ENCODE measurements at places on chromosomes 2 and 18.

DNA sequence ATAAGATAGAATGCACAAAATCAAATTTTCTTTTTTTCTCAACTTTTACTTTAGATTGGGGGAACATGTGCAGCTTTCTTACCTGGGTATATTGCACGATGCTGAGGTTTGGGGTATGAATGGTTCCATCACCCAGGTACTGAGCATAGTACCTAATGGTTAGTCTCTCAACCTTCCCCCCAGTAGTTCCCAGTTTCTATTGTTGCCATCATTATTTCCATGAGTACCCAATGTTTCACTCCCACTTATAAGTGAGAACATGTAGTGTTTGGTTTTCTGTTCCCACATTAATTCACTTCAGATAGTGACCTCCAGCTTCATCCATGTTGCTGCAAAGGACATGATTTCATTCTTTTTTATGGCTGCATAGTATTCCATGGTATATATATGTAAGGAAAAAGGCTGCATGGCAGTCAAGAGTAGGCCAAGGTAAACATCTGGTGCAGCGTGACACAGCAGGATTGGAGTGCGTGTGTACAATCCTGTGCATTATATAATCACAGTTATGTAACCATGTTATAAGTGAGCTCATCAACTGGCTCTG is 10.5 kb upstream of the C2orf42 start:
- DNase-seq: no peak

- DNase-seq: no peak
Measured at GRCh38 chr18:67540559-67540958, 24.0 kb upstream of the DSEL start.

DNA sequence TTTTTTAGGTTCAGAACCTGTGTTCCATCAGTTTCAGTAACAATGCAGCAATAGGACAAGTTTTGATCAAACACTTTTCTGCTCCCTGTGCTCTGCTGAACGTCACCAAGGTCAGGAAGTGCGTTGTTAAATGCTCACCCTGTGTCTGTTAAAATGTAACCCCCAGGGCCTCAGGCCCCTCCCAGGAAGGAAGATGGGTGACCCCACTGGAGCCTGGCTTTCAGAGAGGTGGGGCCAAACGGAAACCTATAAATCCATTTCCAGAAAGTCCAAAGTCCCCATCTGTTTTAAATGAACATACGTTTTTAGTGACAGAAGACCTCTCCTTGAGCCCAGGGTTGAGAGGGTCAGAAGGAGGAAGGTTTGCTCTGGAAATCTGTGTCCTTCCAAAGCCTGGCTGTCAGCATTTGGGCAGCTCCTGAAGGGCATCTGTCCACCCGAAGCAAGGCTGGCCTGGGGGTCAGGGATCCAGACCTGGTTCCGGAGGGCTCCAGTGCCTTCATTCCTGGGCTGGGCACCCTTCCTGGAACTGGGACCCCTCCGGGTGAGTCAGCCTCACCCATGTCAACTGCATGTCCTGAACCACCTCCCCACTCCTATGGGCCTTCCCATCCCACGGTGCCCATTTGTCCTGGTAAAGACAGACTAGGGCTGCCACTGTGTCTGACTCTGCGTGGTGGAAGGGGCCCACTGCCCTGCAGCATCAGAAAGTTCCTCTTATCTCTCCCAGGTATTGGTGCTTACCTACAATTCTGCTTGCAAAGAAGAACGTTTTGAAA is 117.4 kb upstream of the COPS8 start:
- DNase-seq: no peak

GRCh38 chr2:43029186-43029585 is 197.2 kb downstream of the ZFP36L2 start:
- DNase-seq: no peak

DNA sequence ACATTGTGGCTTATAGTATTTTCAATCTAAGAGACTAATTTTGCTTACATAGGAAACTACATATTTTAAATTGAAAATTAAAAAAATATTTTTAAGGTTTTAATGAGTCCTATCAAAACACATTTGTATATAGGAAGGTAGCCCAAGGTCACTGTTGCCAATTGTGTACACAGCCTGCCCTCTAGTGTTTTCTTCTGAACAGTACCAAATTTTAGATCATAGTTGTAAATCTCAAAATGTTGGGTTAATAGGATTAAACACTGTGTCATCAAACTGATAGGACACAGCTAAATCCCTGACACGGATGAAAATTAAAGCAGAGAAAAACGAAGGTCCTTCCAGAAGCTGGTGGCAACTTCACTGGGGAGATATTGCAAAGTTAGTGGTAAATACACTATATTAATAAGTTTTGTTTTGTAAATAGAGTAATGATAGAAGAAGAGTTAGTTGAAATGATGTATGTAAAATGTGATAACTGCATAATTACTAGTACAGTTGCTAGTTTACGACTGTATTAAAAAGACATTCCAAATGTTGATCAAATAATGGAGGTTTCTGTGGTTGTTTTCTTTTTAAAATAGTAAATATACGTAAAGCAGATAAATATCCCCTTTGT is 19.7 kb downstream of the CLUL1 start:
- peak; percentile 14 for DNase-seq

Data from T1000 (cell line).